Dorsolateral prefrontal cortex (tissue), 122 donors: ENCODE measurements at places on chromosomes 5 and 9. TPM values are rescaled to one million over a fixed set of nuclear protein-coding genes. Genes with fewer than 3 reads are reported as not detected.

Gene PARP8
- 40.2 TPM for total RNA-seq

Gene AJM1
- 34.9 TPM for total RNA-seq

Gene ADRB2
- total RNA-seq, result 3.7 TPM

Gene IFNA13
- 1.3 TPM for total RNA-seq
